Endothelial cell of umbilical vein (primary cell): ENCODE measurements at places on chromosomes 16 and 17. TPM values are rescaled to one million over a fixed set of nuclear protein-coding genes. Genes with fewer than 3 reads are reported as not detected.

GRCh38 chr16:1922357-1922756 lies 4.1 kb upstream of the HS3ST6 start:
- no peaks in the 10 kb centered on the region for H3K4me1 ChIP-seq
- DNase-seq = no peak
- H3K27me3 ChIP-seq = peaks cover 33% of the 10 kb centered on the region
- no peak overlapping the region for H3K4me3 ChIP-seq
- no peak overlapping the region for H3K27ac ChIP-seq

DNA sequence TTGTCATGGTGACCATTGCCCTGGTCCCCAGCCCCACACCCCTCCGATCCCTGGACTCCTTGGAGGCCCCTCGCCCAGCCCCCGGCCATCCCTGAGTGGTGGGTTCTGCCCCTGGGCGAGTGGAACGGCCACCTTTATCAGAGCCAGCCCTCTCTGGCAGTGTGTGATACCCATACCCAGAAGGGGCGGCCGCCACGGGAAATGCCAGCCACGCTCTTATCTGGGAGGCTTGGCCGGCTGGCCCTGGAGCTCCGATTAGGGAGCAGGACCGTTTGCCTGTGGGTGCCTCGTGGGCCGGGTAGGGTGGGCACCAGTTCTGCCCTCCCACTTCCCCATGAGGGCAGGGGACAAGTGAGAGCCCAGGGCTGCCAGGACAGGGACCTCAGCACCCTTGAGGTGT lies 58.3 kb upstream of the ZC3H18 start:
- no peaks in the 10 kb centered on the region for H3K4me1 ChIP-seq
- no peak for DNase-seq
- H3K4me3 ChIP-seq = no peak overlapping the region
- no peak overlapping the region for H3K27ac ChIP-seq
- no peaks in the 10 kb centered on the region for H3K36me3 ChIP-seq
- no peaks in the 10 kb centered on the region for H3K27me3 ChIP-seq

DNA sequence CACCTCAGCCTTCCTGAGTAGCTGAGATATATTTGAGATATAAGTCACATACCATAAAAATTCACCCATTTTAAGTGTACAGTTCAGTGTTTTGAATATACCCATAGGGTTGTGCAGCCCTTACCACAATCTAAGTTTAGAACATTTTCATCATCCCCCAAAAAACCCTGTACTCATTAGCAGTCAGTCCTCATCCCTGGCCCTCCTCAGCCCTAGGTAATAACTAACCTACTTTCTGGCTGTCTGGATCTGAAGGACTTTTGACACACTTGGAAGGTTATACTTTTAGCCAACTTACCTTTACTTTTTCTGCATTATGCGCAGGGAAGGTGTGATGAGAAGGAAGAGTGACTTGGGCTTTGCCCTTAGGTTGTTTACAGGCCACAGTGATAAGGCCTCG lies 4.0 kb upstream of the PLEKHG4 start:
- no peak overlapping the region for H3K4me3 ChIP-seq
- H3K36me3 ChIP-seq = peaks cover 3% of the 10 kb centered on the region

DNA sequence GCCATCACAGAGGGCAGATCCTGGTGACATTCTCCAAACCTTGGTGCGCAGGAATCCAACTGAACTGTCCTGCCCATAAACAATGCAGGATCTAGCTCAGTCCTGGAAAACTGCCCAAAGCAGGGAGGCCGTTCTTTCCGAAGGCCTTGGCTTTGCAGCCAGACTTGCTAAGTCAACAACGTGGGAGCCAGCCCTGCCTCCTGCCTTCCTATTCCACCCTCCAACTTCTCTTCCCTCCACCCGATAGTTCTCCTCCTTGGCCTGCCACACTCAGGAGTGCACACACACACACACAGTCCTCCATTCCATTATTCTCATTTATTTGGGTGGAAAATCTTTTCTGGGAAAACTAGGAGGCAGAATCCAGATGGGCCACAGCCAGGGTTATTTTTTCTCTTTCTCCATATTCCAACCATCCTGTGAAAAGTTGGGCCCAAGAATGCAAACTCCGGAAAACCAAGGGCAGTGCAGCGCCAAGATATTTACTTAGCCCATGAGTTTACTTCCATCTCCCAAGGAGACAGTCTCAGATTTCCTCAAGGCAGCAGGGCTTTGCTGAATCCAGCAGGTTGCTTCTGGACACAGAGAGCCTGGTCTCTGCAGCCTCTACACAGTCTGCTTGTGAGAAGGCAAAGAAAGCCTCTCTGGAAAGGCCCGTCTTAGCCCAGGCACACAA lies 15.8 kb downstream of the COPRS start:
- no peaks in the 10 kb centered on the region for H3K27me3 ChIP-seq
- no peaks in the 10 kb centered on the region for H3K36me3 ChIP-seq
- H3K4me1 ChIP-seq = peaks cover 16% of the 10 kb centered on the region
- no peak overlapping the region for H3K4me3 ChIP-seq
- peak; percentile 86 for DNase-seq

DNA sequence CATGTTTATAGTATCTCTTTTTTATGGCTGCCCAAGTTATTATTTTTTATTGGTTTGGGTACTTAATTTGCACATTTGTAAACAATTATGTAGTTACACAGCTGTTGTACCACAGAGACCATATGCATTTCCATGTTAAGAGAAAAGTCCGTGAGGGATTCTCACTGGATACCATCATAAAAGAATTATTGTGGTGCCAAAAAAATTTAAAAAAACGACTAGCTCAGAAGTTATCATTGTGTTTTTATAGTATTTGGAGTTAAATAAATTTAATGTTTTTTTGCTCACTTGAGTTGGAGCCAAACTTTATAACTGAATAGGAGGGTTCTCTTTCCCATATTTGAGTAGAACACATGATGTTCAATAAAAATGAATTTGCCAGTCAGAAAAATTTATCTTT lies 618.7 kb downstream of the WWOX start:
- H3K4me1 ChIP-seq = no peaks in the 10 kb centered on the region
- H3K27ac ChIP-seq = no peak overlapping the region
- no peaks in the 10 kb centered on the region for H3K36me3 ChIP-seq
- no peak overlapping the region for H3K4me3 ChIP-seq

GRCh38 chr16:12098429-12099310 lies 122.1 kb downstream of the SNX29 start:
- no peak overlapping the region for H3K4me3 ChIP-seq
- DNase-seq = no peak
- no peaks in the 10 kb centered on the region for H3K36me3 ChIP-seq
- H3K27me3 ChIP-seq = no peaks in the 10 kb centered on the region
- no peak overlapping the region for H3K27ac ChIP-seq
- H3K4me1 ChIP-seq = peaks cover 5% of the 10 kb centered on the region

- no peak for DNase-seq
- no peak overlapping the region for H3K27ac ChIP-seq
- H3K4me1 ChIP-seq = no peaks in the 10 kb centered on the region
- H3K36me3 ChIP-seq = no peaks in the 10 kb centered on the region
These were observed 16.2 kb upstream of the PSMD7 start for GRCh38 chr16:74280448-74280847.

DNA sequence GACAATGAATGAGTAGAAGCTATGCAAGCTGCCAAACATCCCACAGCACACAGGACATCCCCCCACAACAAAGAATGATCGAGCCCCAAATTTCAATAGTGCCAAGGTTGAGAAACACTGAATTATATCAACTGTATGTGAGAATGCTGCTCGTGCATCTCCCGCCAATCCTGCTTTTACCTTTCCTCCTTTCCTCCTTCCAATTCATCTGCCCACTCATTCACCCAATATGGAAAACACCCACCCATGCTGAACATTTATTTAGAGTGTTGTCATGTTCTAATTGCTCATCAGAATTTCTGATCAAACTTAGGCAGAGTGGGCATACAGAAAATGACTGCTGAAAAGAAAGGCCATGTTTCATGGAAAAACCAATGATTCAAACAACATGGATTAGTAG lies 183.0 kb downstream of the TMEM114 start:
- H3K36me3 ChIP-seq = no peaks in the 10 kb centered on the region
- H3K27ac ChIP-seq = no peak overlapping the region
- no peaks in the 10 kb centered on the region for H3K27me3 ChIP-seq
- H3K4me3 ChIP-seq = no peak overlapping the region
- H3K4me1 ChIP-seq = no peaks in the 10 kb centered on the region

DNA sequence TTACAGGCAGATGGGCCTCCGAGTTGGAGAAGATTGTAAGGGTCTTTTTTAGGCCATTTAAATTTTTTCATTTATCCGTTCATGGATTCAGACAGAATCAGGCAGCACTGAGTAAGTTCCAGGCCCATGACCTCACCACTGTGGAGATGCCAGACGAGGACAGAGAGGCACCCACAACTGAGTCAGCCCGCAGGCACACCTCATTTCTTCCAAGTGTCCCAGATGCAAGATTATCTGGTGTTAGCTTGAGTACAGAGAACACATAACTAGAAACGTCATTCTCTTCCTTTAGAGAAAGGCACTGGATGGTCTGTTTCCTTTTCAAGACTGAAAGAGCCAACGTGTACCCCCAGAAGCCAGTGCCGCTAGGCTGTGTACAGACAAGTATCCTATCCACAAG lies 16.9 kb downstream of the CLEC16A start:
- no peak overlapping the region for H3K27ac ChIP-seq
- no peak overlapping the region for H3K4me3 ChIP-seq
- no peak for DNase-seq
- peaks cover 6% of the 10 kb centered on the region for H3K36me3 ChIP-seq
- no peaks in the 10 kb centered on the region for H3K27me3 ChIP-seq

SEZ6 gene
- not detected in 2 replicates for total RNA-seq

QRICH2 gene
- 7.2 and 9.6 TPM in 2 replicates for total RNA-seq

GABARAP gene
- 401 and 403 TPM in 2 replicates for total RNA-seq
